ENCODE measurements at places on chromosomes 4 and X. TPM values are rescaled to one million over a fixed set of nuclear protein-coding genes. Genes with fewer than 3 reads are reported as not detected.

Gene H2BW2
- total RNA-seq, result not detected

Gene SPACA5
- total RNA-seq, result not detected

Gene VCX3B
- not detected for total RNA-seq

DNA sequence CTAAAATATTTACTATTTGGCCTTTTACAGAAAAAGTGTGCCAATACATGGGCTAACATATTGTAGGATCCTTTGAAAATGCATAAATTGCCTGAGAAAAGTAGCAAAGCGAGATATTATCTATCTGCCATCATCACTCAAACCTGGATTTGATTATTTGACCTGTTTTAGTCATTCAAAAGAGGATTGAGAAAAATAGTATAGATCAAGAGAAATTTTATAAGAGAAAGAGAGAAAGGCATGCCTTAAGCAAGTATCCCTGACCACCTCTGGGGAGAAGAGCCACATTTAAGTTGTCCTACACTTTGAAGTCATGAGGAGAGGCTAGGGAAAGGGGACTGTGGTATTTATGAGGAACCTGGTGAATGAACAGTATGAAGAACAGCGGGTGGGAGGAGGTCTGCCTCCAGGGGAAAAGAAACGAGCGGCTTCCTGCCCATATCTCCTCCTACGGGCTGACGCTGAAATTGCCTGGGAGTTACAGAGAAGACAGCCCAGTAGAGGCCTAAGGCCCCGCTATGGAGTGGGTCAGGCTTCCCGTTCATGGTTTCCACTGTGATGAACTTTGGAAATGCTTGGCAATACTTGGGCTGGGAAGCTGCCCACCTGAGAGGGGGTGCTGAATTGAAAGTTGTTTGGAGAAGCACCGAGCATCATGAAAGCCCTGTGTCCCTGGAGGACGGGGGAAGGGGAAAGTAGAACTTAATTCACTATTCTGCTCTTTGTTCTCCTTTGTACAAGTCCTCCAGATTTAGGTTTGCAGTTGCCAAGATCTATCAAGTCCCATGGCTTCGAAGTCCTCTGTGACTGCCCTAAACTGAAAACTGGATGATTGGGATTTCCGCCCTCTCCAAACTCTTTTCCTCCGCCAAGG, 106.9 kb upstream of the ACSL4 start:
- no peak for DNase-seq

DNA sequence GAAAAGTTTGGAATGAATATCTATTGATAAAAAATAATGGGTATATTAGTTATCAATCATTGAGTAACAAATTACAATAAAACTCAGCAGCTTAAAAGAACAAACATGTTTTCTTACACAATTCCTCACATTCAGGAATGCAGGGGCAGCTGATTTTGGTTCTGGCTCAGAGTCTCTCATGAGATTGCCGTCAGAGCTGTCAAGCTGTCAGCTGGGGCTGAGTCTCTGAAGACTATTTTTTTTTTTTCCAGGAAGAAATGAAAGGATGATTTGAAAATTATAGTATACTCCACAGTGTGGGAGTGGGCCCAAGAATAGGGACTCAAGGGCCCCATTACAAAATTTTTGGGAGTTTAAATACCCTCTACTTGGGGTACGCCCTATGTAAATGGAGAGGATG, 219.1 kb downstream of the GC start:
- no peak for DNase-seq

GRCh38 chr4:182518421-182518820, 275.2 kb downstream of the TENM3 start:
- no peak for DNase-seq

- DNase-seq, result no peak
These were observed 153.8 kb downstream of the COL25A1 start for GRCh38 chr4:109148577-109149075.

GRCh38 chrX:122134291-122134690, 1049.8 kb upstream of the GRIA3 start:
- no peak for DNase-seq

DNA sequence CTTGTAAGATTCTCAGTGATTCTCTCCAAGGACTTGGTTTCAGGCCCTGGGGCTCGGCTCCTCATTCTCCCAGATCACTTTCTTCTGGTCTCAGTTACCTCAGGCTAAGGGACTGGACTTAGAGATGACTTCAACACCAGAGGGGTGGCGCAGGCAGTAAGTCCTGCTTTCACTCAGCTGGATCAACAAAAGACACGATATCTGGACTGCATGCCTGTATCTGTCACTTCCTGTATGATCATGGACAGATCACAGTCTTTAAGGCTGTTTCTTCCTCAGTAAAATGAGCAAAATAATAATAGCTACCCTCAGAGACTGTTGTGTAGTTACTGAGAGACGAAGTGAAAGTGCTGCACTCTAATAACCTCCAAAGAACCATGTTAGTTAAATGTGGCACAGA, 19.5 kb upstream of the CXCR3 start:
- no peak for DNase-seq

DNA sequence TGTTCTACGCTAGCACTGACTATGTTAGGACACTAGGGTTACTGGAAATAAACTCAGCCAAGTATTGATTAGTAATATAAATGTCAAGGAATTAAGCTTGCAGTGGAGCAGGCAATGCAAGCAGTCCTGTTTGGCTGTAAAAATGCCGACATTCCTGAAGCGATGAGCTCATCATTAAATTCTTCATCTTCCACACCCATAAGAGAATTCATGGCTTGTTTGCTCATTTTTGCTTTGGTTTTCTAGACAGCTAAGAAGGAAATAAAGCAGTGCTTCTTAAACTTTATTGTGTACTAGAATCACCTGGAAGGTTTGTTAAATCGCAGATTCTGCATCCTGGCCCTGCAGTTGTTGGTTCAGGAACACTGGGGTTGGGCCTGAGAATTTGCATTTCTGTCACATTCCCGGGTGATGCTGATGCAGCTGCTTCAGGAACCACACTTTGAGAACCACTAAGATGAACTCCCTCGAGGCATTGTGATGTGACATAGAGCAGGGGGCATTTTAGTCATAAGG, 17.8 kb downstream of the ANXA3 start:
- DNase-seq, result no peak

All from T-helper 17 cell (primary cell).